ENCODE measurements at places on chromosomes 11 and 22.

DNA sequence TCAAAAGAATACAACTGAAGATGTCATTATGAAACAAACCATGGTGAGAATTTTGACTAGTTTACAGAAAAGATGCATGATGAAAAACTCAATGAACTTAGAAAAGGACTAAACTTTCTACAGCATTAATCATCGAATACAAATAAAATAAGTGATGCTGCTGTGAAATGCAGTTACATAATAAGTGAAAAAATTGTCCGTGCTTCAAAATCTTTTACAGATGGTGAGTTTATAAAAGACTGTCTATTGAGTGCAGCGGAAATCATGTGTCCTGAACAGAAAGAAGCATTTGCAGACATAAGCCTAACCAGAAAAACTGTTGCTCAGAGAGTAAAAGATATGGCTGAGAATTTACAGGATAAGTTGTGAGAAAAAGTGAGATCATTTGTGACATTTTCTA lies 33.8 kb downstream of the NEAT1 start:
- DNase-seq, result no peak

- DNase-seq, result no peak
Measured at GRCh38 chr11:69803604-69804218, 15.5 kb downstream of the FGF3 start.

DNA sequence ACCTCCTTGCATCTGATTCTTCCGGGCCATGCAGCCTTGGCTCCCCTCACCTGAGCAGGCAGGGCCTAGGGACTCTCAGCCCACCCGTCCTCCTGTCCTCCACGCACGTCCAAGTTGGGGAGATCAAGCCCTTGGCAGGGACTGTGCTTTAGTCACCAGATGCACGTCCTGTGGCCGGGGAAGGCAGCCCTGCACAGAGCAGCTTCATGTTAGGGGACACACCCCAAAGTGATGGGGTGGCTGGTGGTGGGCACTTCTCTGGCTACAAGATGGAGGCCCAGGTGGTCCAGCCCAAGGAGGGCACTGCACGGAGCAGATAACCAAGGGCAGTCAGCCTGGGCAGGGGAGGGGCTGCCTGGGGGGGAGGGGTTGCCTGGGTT lies 1.2 kb downstream of the MUC5B start:
- no peak for DNase-seq

GRCh38 chr11:103380031-103380430 lies 270.8 kb downstream of the DYNC2H1 start:
- no peak for DNase-seq

DNA sequence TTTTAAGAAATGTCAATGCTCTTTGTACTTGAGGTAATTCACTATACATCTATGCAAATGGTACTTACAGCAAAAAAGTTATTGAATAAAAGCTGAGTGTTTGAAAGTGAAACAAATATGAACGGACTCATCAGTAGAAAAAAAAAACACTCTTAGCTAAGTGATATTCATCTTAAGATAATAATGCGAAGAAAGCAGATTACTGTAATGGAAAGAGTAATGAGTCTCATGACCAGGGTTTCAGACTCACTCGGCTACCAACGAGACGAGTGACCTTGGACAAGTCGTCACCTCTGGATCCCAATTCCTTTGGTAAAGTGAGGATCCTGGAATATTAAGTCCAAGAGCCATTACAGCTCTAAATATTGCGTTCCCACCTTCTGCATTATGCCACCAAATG lies 57.0 kb downstream of the PACSIN2 start:
- DNase-seq, result no peak

- no peak for DNase-seq
Measured at GRCh38 chr11:129067454-129067853, 124.7 kb downstream of the ARHGAP32 start.

Data from activated naive CD4-positive, alpha-beta T cell treated with Interleukin-2 at 50 U/mL for 16 hours (primary cell).